ENCODE measurements at places on chromosomes 1 and 21.

- no peak for DNase-seq
These were observed 165.0 kb upstream of the IRF2BP2 start for GRCh38 chr1:234774971-234775370.

GRCh38 chr1:225930566-225930965 lies 6.5 kb upstream of the PYCR2 start:
- DNase-seq: no peak

DNA sequence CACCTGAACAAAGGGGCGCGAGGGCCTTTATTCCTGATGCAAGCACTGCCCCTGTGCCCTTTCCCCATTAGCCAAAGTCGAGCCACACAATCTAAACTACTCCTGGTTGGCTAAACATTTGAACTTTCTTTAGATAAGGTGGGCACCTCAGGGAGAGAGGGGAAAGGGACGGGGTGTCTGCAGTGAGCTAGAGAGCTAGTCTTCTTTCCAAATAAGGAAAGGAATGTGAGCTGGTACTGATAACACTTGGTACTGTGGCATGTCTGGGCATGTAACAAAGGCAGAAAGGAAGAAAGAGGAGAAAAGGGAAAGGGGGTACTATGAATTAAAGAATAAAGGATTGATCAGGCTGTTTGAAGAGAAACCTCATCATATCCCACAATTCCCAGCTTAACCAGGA lies 62.8 kb downstream of the OVGP1 start:
- no peak for DNase-seq

DNA sequence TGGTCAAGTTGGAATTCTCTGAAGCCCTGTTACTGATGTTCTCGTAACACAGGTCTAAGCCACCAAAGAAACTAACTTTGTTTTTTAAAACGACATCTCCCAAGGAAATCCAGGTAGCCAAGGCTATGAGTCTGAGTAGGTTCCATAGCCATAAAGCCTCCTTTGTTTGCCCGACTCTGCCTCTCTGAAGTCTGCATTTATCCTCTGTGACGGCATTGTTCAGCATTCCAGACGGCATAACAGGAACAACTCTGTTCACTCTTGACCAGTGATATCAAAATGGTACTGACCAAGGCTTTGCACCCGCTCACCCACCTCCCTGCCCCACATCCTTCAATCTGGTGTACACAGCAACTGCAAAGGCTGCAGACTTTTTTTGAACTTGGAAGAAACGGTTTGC lies 14.8 kb downstream of the URB1 start:
- no peak for DNase-seq

DNA sequence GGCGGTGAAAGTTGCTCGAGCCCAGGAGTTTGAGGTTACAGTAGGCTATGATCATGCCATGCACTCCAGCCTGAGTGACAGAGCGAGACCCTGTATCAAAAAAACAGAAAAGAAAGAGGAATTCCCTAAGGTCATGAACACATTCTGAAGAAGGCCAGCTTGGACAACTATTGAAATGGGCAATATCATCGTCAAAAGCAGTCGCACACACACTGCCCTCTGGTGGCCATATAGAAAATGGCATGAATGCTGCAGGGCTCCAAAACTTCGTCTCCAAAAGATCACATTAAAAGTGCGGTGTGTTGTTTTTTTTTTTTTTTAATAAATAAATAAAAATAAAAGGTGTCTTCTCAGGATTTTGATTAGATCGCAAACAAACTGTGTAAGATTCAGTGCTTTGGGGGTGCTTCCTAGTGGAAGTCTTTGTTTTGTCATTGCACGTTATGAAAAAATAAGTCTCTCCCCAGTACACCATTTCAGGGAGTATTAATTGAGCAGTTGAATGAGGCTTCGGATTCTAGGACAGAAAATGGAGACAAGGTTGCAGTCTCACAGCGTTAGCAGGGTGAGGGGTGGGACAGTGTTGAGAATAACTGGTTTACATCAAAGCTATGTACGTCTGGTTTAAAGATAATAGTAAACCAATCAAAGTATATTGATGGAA lies 87.5 kb upstream of the FMN2 start:
- DNase-seq: peak; percentile 8

GRCh38 chr1:207579436-207579799 lies 65.5 kb upstream of the CR1L start:
- DNase-seq: peak; percentile 48

- no peak for DNase-seq
These were observed 110.9 kb upstream of the C21orf91 start for GRCh38 chr21:17930093-17930492.

DNA sequence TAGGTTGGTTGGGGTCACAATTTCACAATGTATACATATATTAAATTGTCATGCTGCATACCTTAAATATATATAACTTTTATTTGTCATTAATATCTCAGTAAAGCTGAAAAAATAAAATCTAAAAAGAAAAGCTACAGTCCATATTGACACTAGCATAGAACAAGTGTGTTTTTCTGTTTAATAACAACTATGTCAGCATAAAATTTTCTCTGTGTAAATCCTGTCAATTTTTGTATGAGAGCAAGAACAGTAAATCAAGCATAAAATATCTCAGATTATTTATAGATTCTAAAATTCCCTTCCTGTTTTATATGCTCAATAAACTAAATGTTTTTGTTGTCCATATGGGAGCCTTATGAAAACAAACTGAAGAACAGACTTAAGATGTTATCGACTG lies 739.2 kb downstream of the MRPL39 start:
- no peak for DNase-seq

DNA sequence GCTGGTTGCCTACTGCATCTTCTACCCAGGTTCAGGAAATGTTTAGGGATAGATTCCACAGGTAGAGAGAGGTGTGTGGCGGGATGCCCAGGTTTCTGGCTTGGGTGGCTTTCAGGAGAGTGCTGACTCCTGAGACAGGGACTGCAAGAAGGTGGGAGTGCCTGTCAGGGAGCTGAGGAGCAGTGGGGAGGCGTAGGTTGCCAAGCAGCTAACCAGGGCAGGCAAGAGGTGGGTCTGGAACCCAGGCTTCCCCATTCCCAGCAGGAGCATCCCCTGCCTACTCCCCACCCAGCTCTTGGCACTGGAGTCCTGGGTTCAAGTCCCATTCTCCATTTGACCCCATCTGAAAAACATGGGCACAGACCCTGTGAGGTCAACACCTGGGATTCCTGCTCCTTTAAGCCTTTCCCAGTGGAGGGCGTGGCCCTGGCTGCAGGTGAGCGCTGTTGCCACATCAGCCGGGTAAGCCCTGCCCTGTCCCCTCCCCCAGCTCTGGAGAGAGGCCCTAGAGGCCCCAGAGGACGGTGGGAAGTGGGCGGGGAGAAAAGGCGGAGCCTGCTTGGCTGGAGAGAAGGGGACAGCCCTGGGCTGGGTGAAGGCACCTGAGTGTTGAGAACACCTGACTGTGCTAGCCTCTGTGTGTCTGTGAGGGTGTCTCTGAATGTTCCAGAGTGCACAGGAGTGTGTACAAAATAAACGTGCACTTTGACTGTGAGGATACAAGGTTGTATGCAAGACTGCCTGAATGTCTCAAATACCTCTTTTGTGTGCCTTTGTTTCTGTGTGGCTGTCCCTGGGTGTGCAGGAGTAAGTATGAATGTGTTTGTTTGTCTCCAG lies 14.0 kb upstream of the SYNC start:
- DNase-seq: peak; percentile 54

- peak; percentile 71 for DNase-seq
These were observed 37.7 kb downstream of the KIAA0040 start for GRCh38 chr1:175154629-175155472.

GRCh38 chr1:110155878-110156522 lies 5.7 kb downstream of the SLC6A17 start:
- peak; percentile 62 for DNase-seq

DNA sequence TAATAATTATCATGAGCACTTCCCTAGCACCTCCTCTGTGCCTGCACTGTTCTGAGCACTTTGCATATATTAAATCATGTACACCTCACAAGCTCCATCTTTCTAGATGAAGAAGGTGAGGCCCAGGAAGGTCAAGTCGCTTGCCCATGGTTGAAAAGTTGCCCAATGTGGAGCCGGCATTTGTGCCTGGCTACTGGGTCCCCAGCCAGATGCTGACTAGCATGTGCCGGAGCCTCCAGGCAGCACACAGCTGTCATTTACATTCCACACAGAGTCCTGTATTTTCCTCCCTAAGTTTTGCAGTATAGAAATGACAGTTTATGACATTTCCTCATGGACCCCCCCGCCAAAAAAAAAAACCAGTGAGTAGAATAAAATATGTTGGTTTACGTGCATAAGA lies 94.3 kb downstream of the BCAR3 start:
- DNase-seq: no peak

DNA sequence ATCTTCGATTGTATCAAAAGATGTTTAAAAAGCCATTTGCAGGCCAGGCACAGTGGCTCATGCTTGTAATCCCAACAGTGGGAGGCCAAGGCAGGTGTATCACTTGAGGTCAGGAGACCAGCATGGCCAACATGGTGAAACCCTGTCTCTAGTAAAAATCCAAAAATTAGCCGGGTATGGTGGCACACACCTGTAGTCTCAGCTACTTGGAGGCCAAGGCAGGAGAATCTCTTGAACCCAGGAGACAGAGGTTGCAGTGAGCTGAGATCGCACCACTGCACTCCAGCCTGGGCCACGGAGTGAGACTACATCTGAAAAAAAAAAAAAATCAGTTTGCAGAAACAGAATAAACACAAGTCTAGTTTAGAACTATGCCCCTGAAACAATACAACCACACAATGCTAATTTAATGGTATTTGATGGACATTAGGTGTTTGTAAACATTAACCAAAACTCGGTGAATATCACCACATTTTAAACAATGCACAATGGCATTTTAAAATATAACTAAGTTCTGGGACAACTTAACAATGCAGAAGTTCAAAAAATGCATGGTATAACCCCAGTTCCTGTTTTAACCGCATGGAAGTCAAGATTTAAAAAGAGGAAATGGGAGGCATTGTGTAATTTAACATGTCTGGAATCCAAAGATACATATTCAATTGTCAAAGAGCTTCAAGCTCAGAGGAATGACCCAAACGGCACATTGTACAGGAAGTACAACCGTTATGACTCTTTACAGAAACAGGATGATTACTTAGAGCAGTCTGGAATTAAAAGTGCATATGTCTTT lies 7.1 kb upstream of the PTTG1IP start:
- DNase-seq: no peak

- no peak for DNase-seq
These were observed 92.3 kb upstream of the NFIA start for GRCh38 chr1:60989749-60990713.

DNA sequence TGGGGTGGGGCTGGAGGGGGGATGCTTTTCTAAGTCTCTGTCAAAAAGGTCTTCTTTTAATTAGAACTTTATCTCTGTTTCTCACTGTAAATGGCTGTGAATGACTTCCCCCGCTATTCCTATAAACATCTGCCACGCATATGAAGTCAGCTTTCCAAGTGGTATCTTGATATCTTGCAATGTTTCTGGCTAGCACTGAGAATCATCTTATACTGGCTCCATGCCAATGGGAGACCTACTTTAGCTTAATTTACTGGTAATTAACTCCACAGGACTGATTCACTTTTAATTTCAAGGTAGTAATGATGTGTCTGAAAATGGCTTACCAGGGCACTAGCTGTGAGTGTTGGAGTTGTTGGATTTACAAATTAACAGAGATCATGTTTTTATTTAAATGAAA lies 4.3 kb downstream of the GPR88 start:
- no peak for DNase-seq

- no peak for DNase-seq
These were observed 181.8 kb upstream of the L1TD1 start for GRCh38 chr1:62012836-62013235.

DNA sequence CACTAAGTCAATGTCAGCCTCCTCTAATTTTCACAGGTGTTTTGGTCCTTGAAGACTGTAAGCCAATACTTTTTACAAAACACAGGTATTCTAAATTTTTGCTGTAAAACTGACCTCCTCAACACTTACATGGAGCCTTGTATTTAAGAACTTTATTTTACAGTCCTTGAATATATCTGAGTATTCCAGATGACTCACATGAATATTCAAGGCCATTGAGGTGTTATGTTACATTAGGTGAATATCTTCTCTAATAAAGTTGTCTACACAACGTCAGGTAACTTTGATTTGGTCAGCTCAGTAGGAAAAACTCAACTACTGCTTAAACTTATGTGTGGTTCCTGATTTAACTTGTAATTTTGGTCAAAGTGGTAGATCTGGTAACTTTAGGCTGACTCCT lies 254.2 kb downstream of the OLFM3 start:
- DNase-seq: no peak

DNA sequence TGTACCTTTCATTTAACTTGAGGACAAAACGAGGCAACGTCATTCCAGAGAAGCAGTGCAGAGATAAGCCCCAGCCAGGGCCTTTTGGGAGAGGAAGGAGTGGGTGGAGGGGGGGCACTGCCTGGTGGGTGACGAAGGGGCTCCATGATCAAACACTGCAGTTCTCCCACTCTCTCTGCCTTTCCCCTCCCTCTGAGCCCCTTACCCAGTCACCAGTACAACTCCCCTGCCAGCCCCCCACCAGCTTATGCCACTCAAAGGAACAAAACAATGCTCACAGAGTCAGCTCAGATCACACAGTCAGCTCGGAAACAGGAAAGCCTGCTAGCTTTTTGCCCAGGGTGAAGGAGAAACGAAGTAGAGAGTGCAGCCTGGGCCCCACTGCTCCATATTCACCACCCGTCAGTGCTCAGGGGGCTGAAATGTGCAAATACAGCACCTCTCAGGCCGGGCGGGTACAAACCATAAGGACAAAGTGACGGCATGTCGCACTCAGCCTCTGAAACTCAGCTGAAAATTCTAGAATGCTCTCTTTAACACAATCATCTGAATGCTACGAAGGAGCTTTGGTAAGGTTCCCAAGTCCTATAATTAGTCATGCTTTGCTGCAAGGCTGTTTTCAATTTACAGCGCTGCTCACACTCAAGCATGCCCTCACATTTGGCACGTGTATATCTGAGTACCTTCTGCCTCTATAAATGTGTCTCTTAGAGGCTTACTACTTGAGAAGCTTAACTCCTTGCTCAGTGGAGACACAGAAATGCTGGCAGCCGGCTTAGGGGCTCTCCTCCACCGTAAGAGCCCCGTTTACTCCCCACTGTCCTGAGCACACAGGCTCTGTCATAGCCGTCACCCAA lies 65.8 kb upstream of the RAB4A start:
- no peak for DNase-seq

DNA sequence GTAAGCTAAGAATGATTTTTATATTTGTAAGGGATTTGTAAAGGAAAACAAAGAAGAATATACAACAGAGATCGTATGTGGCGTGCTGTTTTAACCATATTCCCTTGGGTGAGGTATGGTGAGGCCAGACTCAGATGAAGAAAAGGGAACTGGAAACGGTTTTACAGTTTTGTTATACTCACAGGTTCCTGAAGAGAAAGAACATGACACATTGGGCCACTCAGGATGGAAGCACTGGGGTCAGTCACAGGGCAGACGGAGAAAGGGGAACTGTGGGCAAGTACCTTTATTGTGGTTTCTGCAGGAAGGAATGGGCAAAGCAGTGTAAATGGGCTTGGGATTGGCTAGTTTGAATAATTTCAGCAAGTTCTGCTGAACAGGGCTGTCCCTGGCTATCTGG lies 177.4 kb downstream of the LBR start:
- no peak for DNase-seq

DNA sequence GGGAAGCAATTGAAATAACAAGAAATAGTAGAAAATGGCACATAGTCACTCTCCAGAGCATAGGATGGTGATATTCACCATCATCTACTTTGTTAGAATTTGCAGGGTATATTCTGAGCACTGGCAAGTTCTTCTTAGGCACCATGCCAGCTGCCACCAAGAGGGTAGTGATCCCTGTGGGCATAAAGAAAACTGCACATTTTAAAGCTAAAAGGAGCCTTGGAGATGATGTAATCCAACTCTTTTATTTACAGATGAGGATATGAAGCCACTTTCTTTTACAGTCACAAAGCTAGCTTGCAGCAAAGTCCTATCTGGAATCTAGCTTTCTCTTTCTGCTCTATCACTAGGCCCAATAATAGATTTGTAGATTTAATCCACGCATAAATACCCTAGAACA lies 69.0 kb downstream of the PTGER3 start:
- DNase-seq: no peak
